ENCODE measurements at places on chromosomes 2 and 18.

DNA sequence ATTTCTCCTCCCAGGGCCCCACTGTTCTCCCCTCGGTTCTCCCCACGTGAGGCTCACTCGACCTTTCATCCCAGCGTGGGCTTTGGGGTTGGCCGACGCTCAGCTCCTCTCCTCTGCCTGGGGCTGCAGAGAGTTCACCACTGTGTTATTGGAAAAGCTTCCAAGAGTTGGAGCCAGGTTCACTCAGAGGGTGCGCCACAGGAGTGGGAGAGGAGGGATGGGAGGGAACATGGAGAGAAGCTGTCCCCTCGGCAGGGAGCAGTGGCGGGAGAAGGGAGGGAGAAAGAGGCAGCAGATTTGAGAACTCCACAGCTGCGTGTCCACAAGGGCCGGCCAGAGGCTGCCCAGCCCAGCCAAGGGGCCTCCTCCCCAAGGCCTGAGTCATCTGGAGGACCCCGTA is 197.1 kb upstream of the SMAD2 start:
- DNase-seq = no peak

- DNase-seq = no peak
These were observed 29.4 kb downstream of the PTMA start for GRCh38 chr2:231737761-231738160.

DNA sequence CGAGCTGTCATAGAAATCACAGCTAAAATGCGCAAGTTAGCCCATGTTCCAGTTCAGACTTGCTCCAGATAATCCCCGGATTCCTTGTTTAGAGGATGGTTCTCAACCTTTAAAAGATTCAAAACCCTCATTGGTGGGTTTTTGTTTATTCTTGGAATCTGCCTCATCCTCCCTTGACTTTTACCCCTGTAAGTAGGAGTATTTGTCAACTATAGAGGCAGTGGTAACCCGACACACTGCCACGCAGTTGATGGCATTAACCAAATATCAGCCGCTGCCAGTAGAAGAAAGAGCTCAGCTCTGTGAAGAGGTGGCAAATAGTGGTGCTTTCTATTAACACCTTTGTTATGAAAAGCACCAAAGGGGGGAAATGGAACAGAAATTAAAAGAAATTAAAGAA is 40.4 kb upstream of the SELENOI start:
- DNase-seq = no peak

DNA sequence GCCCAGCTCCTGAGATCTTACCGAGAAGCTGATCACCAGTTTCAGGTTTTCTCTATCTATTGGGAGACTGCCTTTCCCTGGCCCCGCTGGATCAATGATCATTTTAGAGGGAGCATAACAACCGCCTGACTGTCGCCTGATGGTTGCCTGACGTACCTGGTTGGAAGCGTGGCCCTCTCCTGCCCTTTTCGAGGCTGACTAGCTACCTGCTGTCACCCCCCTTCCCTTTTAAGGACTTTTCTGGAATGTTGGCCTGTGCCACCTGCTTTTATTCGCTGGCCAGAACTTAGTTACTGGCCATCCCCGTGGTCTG is 562 bp upstream of the MFSD2B start:
- DNase-seq = no peak

DNA sequence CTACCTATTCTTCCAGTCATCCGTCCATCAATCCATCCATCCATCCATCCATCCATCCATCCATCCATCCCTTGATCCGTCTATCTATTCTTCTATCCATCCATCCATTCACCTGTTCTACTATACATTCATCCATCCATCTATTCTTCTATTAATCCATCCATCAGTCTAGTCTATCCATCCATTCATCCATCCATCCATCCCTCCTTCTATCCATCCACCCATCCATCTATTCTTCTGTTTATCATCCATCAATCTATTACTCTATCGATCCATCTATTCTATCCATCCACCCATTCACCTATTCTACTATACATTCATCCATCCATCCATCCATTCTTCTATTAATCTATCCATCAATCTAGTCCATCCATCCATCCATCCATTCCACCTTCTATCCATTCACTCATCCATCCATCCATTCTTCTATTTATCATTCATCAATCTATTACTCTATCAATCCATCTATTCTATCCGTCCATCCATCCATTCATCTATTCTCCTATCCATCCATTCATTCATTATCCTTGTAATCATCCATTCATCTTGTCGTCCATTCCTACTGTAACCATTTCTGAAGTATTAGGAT is 110.4 kb upstream of the ZNF516 start:
- DNase-seq = no peak

DNA sequence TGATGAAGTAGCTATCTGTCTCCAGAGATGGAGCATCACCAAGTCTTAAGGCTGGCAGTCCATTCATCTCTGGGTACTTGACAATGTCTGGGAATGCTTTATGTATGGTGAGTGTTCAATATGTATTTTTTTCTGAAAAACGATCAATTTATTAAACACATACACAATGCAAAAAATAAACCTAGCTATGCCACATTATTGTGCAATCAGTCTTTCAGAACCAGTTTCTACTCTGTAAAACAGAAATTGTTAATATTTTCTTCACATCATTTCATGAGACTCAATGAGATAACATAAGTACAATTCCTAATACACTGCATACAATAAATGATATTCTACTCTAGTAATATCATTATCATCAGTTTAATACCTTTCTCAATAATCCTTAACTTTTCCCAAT is 122.5 kb downstream of the PIGN start:
- no peak for DNase-seq

GRCh38 chr2:130263606-130264005 is 65.4 kb upstream of the TUBA3E start:
- DNase-seq = no peak

All from SHP77 treated with DMSO at 0.1 percent for 48 hours (cell line).